ENCODE measurements at places on chromosomes 1 and 21.

GRCh38 chr21:38499296-38499695 is 1.0 kb upstream of the ERG start:
- no peaks in the 10 kb centered on the region for H3K27me3 ChIP-seq
- H3K4me1 ChIP-seq = no peaks in the 10 kb centered on the region
- H3K27ac ChIP-seq = no peak overlapping the region
- H3K4me3 ChIP-seq = no peak overlapping the region
- H3K36me3 ChIP-seq = no peaks in the 10 kb centered on the region

DNA sequence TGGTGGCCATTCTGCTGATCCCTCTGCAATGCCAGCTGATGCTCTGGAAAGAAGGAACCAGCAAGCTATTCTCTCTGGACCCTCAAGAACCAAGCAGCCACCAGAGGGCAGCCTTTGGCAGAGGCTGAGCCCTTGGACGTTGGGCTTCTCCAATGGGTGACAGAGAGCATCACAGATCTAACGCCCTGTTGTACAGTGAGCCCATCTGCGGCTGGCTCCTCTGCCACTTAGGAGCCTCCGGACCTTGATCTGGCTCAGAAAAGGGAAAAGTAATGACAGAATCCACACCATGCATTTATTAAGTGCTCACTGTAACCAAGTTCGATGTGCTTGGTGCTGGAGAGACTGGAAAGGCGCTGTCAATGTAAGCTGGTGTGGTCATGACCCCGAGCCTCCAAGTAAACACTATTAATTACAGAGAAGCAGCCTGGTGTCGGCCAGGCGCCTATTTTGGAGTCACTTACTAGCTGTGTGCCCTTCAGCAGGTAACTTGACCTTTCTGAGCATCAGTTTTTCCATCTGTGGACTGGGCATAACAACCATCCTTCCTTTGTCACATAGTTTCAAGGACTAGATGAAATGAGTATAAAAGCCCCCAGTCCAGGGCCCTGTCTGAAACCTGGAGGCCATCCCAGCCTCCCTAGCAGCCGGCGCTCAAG is 34.9 kb downstream of the ECE1 start:
- no peaks in the 10 kb centered on the region for H3K4me1 ChIP-seq
- DNase-seq = peak; percentile 96
- peaks cover 10% of the 10 kb centered on the region for H3K36me3 ChIP-seq
- peak overlapping the region; percentile 16 for H3K27ac ChIP-seq
- H3K27me3 ChIP-seq = no peaks in the 10 kb centered on the region

- H3K4me1 ChIP-seq = peaks cover 82% of the 10 kb centered on the region
- no peaks in the 10 kb centered on the region for H3K36me3 ChIP-seq
- H3K27ac ChIP-seq = peak overlapping the region; percentile 68
- peaks cover 10% of the 10 kb centered on the region for H3K27me3 ChIP-seq
These were observed 50.8 kb upstream of the ECE1 start for GRCh38 chr1:21341022-21341421.

- no peak for DNase-seq
- H3K27me3 ChIP-seq = no peaks in the 10 kb centered on the region
- no peaks in the 10 kb centered on the region for H3K4me1 ChIP-seq
- H3K36me3 ChIP-seq = no peaks in the 10 kb centered on the region
- H3K27ac ChIP-seq = no peak overlapping the region
These were observed 28.3 kb downstream of the FAAP20 start for GRCh38 chr1:2166254-2166653.

All from tibial nerve (tissue), 4 donors.